ENCODE measurements at places on chromosomes 16 and 17.

GRCh38 chr17:16814439-16814838 is 124.4 kb downstream of the CCDC144A start:
- no peak for DNase-seq

DNA sequence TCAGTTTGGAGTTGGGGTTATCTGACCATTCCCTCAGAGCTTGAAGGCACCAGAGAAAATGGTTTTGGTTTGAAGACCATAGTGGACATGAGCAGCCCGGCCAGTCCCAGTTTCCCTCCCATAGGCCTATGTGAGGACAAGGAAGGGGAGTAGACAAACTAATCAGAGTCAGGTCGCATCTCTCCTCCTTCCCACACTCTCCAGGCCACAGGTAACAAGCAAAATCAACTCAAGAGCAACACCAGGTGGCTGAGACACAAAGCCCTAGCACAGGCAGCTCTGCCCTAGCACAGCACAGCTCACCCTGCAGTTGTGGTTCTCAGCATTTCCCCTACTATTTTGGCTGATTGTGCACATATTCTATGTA is 7.2 kb downstream of the SUPT4H1 start:
- DNase-seq, result peak; percentile 89

- DNase-seq, result no peak
These were observed 15.6 kb downstream of the RPH3AL start for GRCh38 chr17:337022-337420.

- no peak for DNase-seq
These were observed 1.2 kb downstream of the MAF start for GRCh38 chr16:79599256-79599836.

- no peak for DNase-seq
These were observed 89.5 kb downstream of the TNFRSF13B start for GRCh38 chr17:16882243-16882925.

GRCh38 chr16:73473713-73474112 is 425.8 kb upstream of the ZFHX3 start:
- DNase-seq, result no peak
